ENCODE measurements at places on chromosomes 4 and X. TPM values are rescaled to one million over a fixed set of nuclear protein-coding genes. Genes with fewer than 3 reads are reported as not detected.

- no peak for DNase-seq
Observed at GRCh38 chrX:23603501-23603900, 63.8 kb upstream of the PRDX4 start.

FRG2 gene
- not detected for total RNA-seq

DNA sequence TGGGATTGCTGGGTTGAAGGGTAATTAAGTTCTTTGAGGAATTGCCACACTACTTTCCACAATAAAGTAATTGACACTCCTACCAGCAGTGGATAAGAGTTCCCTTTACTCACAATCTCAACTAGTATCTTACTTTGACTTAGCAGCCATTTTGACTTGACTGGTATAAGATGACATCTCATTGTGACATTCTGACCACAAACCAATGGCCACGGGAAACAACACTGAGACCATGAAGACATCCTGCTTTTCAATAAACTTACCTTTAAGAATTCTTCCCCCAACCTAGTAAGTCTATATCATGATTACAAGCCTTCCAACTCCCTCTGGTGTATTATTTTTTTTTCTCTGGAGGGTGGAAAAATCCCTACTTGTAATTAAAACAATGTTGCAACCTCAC lies 66.9 kb upstream of the WDR1 start:
- no peak for DNase-seq

DNA sequence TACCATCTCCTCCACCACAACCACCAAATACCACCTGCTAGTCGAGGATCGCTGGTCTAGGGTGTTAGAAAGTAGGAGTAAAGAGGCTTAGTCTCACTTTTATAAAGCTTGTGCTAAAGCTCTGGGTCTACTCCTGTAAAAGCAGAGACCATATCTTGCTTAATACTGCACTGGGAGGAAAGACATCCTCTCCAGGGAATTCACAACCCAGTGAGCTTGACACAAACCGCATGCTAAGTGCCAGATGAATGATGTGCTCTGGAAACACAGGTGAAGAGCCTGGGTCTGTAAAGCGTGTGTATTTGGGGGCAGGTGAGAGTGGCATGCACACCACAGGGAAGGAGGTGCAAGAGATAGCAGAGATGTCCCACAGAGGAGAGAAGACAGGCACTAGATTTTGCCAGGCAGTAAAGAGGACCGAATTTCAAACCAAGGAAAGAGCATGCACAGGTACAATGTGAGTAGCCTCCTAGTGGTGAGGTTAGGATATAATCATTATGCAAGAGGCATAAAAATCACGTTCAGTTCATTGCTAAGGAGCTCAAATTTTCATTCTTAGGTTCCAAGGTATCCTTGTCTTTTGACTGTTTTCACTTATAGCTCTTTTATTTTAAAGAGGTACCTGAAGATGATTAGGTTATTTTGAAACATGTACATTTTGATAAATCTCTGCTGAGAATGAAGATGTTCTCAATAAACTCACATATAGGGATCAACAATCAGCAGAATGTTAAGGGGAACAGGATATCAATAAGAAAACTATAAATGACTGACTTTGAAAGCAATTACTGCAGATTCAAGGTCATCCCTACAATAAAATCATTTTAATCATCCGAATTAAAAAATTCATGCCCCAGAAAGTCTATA lies 20.7 kb downstream of the TAPT1 start:
- DNase-seq: no peak

DNA sequence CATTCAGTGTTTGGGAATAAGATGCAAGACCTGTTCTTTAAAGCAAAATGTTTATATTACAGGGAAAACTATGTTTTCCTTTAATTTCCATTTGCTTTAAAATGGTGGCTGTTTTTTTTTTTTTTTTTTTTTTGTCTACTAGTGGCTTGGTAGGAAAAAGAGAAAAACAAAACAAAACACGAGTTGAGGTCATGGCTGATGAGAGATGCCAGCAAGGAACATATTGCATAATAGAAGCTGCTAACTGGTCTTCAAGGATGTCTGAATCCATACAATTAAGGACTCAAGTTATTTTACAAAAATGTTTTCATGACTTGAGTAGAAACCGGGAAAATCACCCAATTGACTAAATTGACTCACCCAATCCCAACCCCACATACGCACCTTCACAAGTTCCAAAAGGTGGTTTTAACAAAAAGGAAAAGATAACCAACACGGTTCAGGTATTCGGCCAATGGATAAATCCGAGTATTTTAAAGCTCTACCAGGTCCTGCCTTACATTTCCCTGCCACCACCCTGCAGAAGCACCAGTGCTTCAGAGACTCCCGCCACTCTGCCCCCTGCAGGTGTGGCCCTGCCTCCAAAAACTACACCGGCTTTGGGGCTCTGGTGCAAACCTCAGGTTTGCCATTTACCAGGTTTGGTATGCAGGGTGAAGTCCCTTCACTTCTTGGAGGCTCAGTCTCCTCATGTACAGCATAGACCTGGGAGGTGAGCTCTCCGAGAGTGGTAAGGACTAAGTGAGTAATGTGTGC lies 27.1 kb downstream of the PIR start:
- DNase-seq: no peak
